ENCODE measurements at places on chromosomes 1 and 21. TPM values are rescaled to one million over a fixed set of nuclear protein-coding genes. Genes with fewer than 3 reads are reported as not detected.

The GUCA2B gene
- total RNA-seq, result not detected

The CELA3A gene
- total RNA-seq, result not detected

The GMEB1 gene
- total RNA-seq, result 26.2 TPM

GRCh38 chr1:16927711-16928485 is 6.2 kb downstream of the CROCC start:
- H3K27ac ChIP-seq, result peak overlapping the region; percentile 86
- no peak overlapping the region for H3K4me3 ChIP-seq
- H3K27me3 ChIP-seq, result no peaks in the 10 kb centered on the region
- DNase-seq, result no peak
- H3K36me3 ChIP-seq, result peaks cover 3% of the 10 kb centered on the region

GRCh38 chr21:41840880-41841279 is 38.3 kb downstream of the PRDM15 start:
- H3K36me3 ChIP-seq, result peaks cover 39% of the 10 kb centered on the region
- H3K4me3 ChIP-seq, result peak overlapping the region; percentile 44
- no peak for DNase-seq
- H3K27me3 ChIP-seq, result no peaks in the 10 kb centered on the region

DNA sequence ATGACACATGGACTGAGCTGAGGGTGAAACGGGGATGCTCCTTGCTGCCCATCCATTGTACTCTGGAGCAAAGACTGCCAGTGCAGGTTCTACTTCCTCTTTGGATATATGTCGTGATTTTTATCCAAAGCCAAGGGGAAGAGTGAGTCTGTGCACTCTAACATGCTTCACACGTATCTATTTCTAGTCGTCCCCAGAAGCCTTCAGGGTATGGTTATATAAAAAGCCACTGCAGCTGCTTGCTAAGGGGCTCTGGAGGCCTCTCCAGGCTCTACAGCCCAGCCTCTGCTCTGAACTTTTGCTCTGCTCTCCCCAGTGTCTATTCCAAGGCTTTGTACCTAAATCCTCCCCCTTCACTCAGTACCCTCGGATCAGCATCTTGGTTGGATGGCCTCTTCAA is 20.1 kb downstream of the PAFAH2 start:
- peaks cover 35% of the 10 kb centered on the region for H3K36me3 ChIP-seq
- no peak overlapping the region for H3K27ac ChIP-seq
- no peak overlapping the region for H3K4me3 ChIP-seq
- DNase-seq, result no peak
- H3K27me3 ChIP-seq, result no peaks in the 10 kb centered on the region

GRCh38 chr1:8687538-8687937 is 129.9 kb downstream of the RERE start:
- H3K36me3 ChIP-seq, result peaks cover 10% of the 10 kb centered on the region
- H3K27ac ChIP-seq, result no peak overlapping the region
- H3K4me3 ChIP-seq, result no peak overlapping the region
- no peak for DNase-seq
- H3K27me3 ChIP-seq, result no peaks in the 10 kb centered on the region

DNA sequence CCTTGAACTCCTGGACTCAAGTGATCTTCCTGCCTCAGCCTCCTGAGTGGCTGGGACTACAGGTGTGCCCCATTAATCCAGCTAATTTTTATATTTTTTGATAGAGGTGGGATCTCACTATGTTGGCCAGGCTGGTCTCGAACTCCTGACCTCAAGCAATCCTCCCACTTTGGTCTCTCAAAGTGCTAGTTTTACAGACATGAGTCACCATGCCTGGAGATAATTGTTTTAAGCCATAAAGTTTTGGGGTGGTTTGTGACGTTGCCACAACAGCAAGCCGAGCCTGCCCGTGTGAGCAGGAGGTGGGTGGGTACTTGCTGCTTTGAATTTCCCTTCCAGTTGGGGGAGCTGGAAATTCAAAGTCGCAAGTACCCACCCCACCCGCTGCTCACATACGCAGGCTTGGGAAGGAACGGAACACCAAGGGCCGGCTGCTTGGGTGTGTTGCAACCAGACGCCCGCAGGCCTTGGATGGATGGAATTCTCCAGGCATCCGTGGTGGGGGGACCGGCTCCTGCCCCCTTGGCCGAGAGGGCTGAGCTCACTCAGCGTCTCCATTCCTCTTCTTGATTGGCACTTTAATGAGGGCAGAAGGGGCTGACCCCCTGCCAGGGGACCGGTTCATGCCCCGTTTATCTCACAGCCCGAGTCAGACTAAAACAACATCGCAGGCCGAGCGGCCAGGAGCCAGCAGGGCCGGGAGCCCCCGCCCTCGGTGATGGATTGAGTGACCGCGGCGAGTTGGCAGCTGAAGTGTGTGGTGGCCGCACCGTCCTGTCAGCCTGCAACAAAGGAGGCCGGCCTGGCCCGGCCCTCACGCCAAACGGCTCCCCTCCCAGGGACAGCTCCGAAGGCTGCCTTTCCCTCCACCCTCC is 78.1 kb downstream of the DHRS3 start:
- no peak overlapping the region for H3K4me3 ChIP-seq
- peak; percentile 79 for DNase-seq
- no peaks in the 10 kb centered on the region for H3K4me1 ChIP-seq

DNA sequence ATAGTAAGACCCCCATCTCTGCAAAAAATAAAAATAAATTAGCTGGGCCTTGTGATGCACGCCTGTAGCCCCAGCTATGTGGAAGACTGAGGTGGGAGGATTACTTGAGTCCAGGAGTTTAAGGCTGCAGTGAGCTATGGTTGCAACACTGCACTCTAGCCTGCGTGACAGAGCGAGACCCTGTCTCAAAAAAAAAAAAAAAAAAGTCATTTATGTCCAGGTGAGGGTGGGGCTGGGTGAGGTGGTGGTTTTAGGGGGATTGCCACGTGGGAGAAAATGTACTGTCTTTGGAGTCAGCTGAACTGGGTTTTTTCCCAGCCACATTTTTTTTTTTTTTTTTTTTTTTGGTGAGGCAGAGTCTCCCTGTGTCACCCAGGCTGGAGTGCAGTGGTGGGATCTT is 6.7 kb downstream of the PIK3CD start:
- no peaks in the 10 kb centered on the region for H3K36me3 ChIP-seq
- H3K4me1 ChIP-seq, result no peaks in the 10 kb centered on the region
- no peak for DNase-seq
- H3K4me3 ChIP-seq, result no peak overlapping the region
- H3K27me3 ChIP-seq, result peaks cover 13% of the 10 kb centered on the region
- H3K27ac ChIP-seq, result no peak overlapping the region

- H3K4me1 ChIP-seq, result peaks cover 14% of the 10 kb centered on the region
- H3K36me3 ChIP-seq, result no peaks in the 10 kb centered on the region
- H3K27me3 ChIP-seq, result peaks cover 52% of the 10 kb centered on the region
- no peak for DNase-seq
- peak overlapping the region; percentile 25 for H3K27ac ChIP-seq
Measured at GRCh38 chr1:61151565-61151964, 69.2 kb downstream of the NFIA start.

Measured in endodermal cell (in vitro differentiated cells).